NCI-H526 treated with DMSO at 0.1 percent for 48 hours (cell line): ENCODE measurements at places on chromosomes 2 and 18.

- no peak for DNase-seq
Measured at GRCh38 chr18:55226044-55226443, 266.8 kb upstream of the CCDC68 start.

DNA sequence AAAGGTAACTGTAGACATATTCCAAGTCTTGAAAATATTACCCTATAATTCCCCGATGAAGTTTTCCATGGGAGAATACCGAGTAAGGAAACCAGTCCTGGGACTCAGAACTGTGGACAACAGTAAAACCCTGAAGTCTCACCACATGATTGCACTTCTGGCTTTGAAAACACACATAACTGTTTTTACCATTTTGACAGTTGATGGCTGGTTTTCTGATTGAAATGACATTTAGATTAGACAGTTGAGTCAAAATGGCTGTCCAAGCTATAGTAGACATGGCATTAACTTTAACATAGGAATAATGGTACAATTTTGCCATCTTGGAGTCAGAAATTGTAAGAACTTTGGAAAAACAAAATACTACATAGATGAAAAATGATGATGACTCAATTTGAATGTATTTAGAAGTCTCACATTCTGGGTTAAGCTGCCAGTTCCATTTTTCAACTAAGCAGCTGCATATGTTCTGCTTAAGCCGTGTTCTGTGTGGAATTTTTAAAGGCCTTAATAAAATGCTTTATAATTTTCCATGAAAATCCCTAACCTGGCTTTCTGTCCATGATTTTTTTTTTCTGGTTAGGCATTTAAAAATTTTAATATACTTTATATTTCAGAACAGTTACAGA is 38.3 kb upstream of the WIPF1 start:
- DNase-seq = no peak

- no peak for DNase-seq
Measured at GRCh38 chr2:44398243-44398897, 36.6 kb downstream of the CAMKMT start.

DNA sequence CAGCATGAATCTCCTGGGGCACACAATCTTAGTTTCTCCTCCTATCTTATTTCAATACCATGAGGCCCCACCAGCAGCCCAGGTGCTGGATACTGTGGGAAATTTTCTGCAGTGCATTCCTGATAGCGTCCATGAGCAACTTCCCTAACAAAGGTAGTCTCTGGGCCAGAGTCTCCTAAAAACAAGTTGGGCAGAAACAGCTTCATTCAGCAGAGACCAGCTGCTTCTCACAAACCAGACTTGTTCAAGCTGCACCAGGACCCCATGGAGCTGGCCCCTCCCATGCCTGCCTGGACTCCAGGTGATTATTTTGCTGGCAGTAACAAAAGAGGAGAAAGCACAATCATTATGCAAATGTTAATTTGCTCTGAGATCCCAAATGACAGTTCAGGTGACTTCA is 31.4 kb downstream of the MYO5B start:
- peak; percentile 84 for DNase-seq

DNA sequence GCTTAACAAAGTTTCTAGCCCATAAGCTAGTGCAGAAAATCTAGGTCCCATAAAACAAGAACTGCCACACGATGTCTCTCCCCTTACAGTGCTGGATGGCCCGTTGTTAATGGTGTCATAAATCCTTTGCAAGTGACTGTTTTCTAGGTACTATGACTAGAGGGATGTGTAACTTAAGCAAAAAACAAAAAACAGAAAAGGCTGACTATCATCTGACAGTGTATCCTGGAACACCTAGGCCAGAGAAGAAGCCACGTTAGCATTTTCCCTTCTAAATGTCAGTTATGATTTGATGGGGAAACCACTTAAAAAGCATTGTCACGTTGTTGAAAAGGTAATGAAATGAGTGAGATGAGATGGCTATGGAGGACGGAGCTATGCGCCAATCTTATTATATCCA is 2.4 kb downstream of the CASP8 start:
- DNase-seq = no peak
